DMS 273 treated with DMSO at 0.1 percent for 48 hours (cell line): ENCODE measurements at places on chromosomes 1 and 21.

DNA sequence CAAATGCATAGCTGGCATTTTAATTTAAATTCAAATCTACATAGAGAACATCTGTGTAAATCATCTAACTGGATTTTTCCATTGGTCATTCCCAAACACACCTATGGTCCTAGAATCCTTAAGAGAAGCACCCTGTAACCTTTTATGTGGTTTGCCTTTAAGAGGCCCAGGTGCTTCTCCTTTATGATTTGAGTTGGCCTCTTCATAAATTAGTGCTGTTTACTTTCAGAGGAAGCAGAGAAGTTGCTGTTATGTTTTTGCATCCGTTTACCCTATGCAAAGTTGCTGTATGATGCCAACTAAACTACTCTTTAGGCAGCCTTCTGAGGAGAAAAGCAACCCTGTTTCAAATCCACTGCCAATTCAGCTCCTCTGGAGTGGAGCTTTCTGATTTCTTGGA is 193.8 kb downstream of the HS2ST1 start:
- no peak for DNase-seq

- no peak for DNase-seq
Measured at GRCh38 chr1:36088265-36088576, 471 bp upstream of the ADPRS start.

DNA sequence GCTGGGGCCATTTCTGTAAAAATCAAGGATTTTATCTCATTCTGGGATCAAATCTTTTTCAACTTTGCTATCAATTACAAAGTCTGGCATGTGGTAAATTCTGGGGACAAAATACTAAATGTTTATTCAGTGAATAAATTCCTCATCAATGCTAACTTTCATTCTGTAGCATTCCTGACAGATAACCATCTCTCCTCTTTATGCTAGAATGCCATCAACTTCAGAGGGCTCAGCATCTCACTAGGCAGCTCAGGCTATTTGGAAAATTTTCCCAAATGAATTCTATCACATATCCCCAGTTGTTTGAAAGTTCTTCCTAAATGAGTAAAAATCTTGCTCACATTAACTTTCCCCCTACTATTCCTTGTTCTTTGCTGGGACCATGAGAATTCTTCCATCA is 163.0 kb upstream of the DAB1 start:
- no peak for DNase-seq

DNA sequence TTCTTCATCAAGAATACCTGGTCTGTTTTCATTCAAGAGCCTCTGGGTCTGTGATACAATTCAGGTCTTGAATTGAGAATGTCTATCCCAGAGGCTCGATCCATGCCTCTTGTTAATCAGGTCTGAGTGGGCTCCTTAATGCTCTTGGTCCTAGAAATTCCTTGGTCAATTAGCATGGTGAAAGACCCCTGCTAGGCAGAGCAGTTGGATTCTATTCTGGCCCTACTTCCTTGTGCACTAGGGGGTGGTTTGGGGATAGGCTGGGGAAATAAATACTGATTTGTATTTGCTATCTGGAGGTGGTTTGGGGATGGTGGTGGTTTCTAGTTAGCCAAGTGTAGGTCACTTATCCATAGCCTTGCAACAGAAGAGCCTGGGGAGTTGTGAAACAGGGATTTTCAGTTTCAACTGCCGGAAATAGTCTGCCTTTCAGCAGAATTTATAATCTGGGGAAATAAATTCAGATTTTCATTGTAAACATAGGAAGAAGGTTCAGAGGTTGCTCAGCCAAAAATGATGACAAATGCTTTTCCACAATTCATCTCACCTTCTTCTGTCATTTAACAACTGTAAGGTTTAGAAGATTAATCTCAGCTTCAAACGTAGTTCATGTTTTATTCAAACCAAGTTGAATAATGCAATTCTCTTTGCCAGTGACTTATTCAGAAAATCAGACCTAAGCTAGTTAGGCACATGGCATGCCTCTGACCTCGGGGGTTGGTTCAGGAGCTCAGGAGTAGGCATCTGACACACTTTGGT is 22.2 kb upstream of the SCAF4 start:
- DNase-seq, result no peak

DNA sequence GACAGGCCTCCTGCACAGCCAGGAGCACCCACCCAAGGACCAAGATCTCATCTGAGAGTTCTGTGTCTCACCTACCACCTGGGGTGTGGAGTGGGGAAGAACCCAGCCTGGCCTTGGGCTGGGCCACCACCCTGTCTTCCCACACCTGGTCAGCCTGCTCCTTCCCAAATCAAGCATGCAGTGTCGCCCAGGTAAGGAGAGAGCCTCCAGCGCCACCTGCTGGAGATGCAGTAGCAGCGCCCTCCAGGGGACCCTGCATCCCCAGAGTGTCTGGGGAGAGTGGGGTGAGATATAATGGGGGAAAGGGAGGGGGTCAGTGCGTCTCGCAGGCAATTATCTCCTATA is 32.3 kb downstream of the KIAA2013 start:
- no peak for DNase-seq

- no peak for DNase-seq
Measured at GRCh38 chr1:112881742-112882127, 74.3 kb downstream of the SLC16A1 start.

DNA sequence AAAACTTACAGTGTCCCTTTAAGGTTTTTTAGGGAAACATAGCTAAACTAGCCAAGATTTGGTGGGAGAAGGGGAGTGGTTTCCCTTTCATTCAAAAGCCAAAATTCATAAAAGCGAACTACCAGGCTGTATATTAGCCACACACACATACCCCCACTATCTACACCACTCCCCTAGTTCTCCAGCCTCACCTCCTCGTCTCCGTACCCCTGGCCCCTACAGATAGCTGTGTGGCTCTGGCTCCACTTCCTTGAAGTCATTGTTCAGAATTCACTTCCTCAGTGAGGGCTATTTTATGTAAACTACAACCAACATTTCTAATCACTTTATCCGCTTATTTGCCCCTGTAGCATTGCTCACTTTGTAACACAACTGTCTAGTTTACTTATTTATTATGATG is 5.3 kb upstream of the DPH5 start:
- no peak for DNase-seq

- no peak for DNase-seq
Measured at GRCh38 chr1:201183753-201184152, 6.9 kb upstream of the IGFN1 start.

DNA sequence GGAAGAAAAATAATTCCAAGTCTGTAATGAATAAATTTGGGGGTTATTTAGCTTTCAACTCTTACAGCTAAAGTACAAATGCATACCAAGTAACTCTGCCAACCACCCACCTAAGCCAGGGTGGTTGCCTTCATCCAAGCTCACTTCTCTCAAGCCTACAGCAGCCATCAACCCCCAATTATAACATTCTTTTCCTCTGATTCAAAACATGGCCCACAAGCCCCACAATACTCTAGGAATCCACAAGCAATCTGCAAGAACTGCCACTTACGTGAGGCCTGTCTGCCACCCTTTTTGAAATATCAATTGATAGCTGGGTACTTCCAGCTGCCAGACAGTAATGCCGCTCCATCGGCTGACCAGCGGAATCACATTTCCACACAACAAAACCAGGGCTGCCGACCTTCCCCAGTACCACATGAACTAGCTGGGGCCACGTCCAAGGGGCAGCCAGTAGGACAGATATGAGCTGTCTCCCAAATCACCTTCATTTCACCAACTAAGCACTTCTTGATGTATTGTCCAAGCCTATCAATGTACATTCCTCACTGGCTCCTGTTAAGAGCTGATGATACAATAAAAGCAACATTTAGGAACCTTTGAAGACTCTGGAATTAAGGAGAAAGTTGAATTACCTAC is 3.2 kb downstream of the LBR start:
- no peak for DNase-seq

- no peak for DNase-seq
Measured at GRCh38 chr1:87123610-87124009, 205.1 kb upstream of the LMO4 start.

DNA sequence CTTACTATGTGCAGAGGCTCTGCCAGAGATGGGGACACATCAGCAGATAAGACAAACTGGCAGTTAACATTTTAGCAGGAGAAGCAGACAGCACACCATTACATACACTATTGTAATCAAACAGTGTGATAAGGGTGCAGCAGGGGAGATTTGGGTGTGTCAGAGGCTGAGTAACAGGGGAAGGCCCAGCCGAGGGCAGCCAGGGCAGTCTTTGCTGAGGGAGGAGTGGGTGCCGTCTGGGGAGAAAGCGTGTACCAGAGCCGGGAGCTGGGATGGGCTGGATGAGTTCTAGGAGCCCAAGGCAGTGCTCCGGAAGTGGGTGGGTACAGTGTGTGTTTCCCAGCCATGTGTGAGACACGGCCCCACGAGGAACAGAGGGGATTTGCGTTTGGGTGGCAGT is 31.2 kb downstream of the KCNA10 start:
- no peak for DNase-seq

DNA sequence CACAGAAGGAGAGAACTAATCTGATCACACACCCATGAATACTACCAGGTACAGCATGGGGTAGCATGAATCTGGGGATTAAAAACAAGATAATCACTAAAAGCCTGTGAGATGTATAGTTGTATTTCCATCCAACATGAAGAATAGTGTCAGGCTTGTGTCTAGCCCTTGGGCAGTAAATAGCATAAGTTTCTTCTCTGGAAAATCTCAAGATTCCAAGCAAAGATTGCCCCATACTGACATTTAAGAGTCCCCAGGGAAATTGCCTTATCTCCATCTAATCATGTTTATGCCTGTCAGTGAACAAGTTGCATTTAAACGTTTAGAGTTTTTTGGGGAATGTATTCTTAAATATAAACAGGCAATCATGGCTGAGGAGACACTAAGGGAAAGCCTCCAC is 109.2 kb upstream of the SERTAD4 start:
- no peak for DNase-seq

DNA sequence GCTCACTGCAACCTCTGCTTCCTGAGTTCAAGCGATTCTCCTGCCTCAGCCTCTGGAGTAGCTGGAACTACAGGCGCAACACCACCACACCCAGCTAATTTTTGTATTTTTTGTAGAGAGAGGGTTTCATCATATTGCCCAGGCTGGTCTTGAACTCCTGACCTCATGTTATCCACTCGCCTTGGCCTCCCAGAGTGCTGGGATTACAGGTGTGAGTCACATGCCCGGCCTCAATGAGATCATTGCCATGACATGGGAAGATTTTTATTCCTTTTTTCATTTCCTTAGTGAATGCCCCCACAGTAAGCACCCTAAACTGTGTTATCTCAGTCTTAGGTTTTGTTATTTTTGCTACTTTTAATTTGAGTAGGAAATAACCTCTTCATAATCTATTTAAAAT is 977.9 kb downstream of the BRINP3 start:
- DNase-seq, result no peak

GRCh38 chr1:168979276-168979675 is 127.2 kb upstream of the ATP1B1 start:
- DNase-seq, result no peak

DNA sequence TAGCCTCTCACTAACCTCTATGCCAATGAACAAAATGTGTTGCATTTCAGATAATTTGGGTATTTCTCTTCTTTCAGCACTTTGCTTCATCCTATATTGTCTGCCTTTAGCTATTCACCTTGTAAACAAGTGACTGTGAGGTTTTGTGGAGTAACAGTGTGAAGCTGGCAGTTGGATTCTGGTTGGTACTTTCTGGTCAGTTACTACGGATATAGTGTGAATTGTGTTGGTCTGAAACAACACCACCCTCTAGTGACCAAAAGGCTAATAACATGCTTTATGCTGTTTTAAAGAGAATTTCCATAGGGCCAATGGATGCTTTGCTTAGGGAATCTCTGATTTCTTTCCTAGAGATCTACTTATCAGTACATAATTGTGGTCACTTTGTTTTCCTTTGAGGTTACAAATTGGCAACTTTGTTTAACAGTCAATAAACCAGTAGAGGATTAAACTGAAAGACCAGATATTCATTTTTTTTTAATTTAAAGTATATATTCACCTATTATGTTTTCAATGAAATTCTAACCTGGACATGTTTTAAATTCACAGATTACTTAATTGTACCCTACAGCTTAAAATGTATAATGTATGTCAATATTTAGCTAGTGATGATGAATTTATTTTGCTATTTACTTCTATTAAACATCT is 2.5 kb upstream of the PTGER3 start:
- DNase-seq, result peak; percentile 58

DNA sequence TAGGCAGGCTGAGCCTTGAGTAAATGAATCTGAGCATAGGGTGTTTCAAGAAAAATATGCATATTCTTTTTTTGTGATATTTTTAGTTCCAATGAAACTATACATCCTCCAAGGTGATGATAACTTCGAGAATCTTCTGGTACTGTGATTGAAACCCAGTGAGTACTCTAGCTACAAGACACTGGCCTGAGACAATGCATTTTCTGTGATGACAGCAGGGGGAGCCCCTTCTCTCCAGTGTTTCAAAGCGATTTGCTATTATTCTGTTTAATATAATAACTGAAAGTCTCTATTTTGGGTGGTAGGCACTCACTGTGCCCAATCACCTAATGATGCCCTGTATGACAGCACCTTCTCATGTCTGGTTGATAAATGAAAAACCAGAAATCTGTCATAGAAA is 12.1 kb downstream of the IRF2BP2 start:
- DNase-seq, result no peak

DNA sequence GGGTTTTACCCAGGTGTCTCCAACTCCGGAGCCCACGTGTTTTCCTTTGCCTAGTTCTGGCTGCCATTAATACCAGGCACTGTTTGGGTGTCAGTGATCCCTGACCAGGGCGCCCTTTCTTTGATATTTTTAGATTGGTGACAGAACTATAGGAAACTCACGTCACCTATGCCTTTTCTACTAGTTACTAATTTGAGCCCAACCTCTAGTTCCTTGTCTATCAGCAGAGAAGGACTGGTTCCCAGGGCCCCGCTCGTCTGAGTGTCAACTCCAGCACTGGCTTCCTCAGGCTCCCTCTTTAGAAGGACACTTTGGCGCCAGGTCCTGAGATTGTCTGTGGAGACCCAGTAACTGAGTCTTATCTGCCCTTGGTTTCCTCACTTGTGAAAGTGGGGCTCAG is 9.4 kb downstream of the MFN2 start:
- no peak for DNase-seq

DNA sequence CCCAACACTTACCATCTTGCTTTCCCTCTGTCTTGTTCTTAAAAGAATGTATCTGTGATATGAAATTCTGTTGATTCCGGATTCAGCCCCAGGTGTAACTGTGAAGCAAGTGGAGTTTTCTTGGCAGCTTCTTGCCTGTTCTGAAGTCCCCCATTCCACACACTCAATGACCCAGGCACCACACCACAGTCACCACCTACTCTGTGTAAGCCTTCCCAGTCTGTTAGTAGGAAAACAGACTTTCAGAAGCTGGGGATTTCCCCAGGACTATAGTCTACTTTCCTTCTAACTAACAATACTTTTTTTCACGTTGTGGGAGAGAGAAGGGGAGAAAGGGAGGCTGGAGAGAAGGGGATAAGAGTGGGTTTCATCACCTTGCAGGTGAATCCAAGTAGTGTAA is 299.1 kb upstream of the PROX1 start:
- no peak for DNase-seq
